ENCODE measurements at places on chromosomes 1 and 21. TPM values are rescaled to one million over a fixed set of nuclear protein-coding genes. Genes with fewer than 3 reads are reported as not detected.

Gene GRHL3
- total RNA-seq, result not detected

Gene RGSL1
- not detected for total RNA-seq

DNA sequence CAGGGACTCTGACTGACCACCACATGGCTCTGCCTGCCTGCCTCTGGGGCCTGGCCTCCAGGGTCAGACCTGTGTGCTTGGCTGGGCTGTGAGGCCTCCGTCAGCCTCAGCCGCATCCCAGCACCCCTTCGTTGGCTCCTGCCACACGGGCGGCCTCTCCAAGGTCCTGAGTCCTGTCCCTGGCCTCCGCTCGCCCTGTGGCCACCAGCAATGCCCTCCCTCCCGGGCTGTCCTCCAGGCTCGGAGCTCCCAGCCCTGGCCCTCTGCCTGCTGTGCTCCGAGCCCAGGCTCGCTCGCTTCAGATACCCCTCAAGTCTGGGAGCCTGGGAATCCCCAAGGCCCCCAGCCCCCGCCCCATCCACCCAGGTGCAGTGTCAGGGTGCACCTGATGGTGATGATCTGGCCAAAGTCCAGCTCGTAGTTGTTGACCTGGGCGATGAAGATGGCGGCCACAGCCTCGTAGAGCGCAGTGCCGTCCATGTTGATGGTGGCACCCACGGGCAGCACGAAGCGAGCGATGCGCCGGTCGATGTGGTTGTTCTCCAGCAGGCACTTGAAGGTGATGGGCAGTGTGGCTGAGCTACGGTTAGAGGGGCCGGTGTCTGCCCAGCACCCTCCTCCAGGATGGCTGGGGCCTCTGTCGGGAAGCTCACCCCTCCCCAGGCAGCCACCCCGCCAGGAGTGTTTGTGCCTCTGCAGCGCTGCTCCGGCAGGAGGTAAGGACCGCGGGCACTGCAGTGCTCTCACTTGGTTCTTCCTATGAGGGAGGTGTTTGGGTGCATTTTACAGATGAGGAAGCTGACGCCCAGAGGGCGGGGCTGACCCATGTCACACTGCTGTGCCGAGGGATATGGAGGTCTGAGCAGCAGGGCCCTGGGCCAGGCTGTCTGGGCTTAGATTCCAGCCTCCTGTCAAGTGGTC lies 28.5 kb downstream of the PODN start:
- no peaks in the 10 kb centered on the region for H3K36me3 ChIP-seq
- H3K4me3 ChIP-seq, result peak overlapping the region; percentile 15
- H3K4me1 ChIP-seq, result peaks cover 47% of the 10 kb centered on the region
- H3K27ac ChIP-seq, result no peak overlapping the region
- H3K27me3 ChIP-seq, result no peaks in the 10 kb centered on the region

DNA sequence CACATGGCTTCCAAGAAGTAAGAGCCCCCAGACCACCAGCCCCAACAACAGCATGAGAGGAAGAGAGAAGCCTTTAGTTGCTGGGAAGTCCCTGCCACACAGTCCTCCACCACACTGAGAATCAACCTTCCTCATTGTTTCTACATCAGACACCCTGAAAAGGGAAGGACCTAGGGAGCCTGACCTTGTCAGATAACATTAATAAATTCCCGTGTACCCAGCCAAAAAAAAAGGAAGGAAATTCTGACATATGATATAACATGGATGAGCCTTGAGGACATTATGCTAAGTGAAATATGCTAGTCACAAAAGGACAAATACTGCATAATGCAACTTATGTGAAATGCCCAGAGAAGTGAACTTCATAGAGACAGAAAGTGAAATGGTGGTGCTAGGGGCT lies 65.6 kb upstream of the ARHGAP29 start:
- no peak for DNase-seq
- peaks cover 56% of the 10 kb centered on the region for H3K4me1 ChIP-seq
- no peaks in the 10 kb centered on the region for H3K27me3 ChIP-seq

DNA sequence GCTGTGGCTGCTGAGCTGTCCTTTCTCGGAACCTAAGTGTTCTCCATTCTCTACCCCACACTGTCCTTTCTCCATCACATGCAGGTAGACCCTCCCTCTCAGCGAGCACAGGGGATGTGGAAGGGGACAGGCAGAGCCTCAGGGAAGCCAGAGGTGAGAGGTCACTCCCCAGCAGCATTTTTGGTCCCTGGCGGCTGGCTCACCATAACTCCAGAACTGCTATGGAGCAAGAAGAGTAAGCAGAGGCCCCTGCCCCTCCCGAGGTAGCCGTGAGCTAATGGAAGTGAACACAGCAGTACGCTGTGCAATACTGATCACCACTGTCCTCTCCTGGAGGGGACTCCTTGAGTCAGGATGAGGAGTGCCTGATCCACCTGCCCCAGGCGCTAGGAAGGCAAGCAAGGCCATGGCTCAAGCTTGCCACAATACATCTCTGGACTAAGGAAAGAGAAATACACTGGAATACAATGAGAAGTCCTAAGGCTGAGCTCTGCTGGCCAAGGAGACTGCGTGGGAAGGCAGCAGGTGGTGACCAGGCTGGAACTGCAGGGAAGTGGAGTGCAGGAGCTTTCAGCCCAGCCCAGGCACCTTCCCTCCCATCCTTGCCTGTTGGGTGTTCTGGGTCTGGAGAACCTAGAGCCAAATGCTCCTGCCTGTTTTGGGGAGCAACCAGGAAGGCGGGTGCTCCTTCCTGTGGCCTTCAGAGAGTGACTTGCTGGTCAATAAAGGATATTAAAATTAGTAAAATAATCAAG lies 96.2 kb downstream of the LAMC2 start:
- no peaks in the 10 kb centered on the region for H3K27me3 ChIP-seq
- H3K27ac ChIP-seq, result peak overlapping the region; percentile 68
- no peak overlapping the region for H3K4me3 ChIP-seq
- H3K4me1 ChIP-seq, result peaks cover 55% of the 10 kb centered on the region

DNA sequence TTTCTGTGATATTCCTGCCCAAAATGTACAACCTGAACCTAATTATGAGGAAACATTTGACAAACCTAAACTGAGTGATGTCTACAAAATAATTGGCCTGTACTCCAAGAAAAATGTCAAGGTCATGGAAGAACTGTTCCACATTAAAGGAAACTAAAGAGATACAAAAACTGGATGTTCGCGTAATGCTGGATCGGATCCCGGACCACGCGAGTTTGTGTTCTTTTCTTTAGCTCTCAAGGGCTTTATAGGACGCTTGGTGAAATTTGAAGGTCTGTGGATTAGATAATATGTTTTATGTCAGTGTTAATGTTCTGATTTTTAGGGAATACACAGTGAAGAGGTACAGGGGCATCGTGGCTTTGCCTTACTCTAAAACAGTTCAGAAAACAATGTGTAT lies 400.5 kb downstream of the CAMTA1 start:
- no peaks in the 10 kb centered on the region for H3K36me3 ChIP-seq
- no peaks in the 10 kb centered on the region for H3K4me1 ChIP-seq
- no peak overlapping the region for H3K27ac ChIP-seq
- no peak overlapping the region for H3K4me3 ChIP-seq
- no peaks in the 10 kb centered on the region for H3K27me3 ChIP-seq

Data from heart left ventricle (tissue), 16 donors.